ENCODE measurements at places on chromosomes 2 and 18.
A peak's percentile ranks its signal among the peaks of the same experiment; 100 is the strongest.

DNA sequence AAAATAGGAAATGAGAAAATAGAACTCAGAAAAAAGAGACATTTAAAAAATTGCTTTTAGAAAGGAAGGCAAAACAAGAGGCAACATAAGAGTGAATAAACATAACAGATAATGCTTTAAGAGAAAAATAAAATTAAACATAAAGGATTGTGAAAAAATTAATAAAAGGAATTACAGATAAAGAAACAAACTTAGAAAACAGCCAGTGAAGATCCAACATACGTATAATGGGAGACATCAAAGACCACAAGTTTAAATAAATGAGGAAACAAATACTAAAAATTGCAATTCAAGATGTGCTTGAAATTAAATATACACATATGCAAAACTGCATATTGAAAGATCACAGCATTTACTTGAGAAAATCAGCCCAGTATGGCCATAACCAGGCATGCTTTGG, 448.9 kb downstream of the NBAS start:
- no peak for DNase-seq

DNA sequence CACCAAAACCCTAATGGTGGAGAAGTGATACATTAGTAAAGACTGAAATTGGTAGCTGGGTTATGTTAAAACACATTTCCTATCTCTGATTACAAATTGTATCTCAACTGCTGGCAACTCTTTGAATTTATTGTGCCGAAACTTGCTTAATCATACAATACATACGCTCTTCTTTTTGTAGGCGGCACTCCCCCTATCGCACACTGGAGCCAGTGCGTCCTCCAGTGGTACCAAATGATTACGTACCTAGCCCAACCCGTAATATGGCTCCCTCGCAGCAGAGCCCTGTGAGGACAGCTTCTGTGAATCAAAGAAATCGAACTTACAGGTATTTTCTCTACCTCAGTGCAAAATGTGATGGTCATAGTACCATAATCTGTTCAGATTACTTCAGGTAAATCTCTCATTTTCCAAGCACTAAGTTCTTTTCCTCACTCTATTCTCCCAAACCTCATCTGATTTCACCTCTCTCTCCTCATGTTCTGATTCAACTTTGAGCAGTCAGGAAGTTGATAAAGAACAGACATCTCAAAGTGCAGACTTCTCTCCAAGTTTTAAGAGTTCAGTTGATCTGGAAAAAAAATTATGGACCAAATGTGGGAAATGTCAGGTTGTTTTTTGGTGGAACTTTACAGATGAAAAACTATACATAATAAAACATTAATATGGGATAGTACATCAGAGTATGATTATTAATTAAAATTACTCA, 66.5 kb downstream of the ABI2 start:
- no peak for DNase-seq

GRCh38 chr2:62291052-62291451, 95.1 kb downstream of the B3GNT2 start:
- DNase-seq: no peak

GRCh38 chr2:208407667-208408066, 1.1 kb downstream of the PTH2R start:
- DNase-seq: no peak

DNA sequence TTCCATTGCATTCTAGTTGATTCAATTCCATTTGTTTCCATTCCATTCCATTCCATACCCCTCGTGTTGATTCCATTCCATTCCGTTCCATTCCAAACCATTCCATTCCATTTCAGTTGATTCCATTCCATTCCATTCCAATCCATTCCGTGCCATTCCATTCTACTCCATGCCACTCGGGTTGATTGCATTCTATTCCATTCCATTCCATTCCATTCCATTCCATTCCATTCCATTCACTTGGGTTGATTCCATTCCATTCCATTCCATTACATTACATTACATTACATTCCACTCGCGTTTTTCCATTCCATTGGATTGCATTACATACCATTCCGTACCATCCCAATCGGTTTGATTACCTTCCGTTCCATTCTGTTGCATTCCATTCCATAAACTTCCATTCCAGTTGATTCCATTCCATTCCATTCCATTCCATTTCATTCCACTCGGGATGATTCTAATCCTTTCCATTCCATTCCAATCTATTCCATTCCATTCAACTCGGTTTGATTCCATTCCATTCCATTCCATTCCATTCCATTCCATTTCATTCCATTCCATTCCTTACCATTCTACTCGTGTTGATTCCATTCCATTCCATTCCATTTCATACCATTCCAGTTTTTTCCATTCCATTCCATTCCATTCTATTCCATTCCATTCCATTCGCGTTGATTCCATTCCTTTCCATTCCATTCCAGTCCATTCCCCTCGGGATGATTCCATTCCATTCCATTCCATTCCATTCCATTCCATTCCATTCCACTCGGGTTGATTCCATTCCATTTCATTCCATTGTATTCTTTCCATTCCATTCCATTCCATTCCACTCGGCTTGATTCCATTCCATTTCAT, 1140.4 kb downstream of the RPIA start:
- DNase-seq: no peak

DNA sequence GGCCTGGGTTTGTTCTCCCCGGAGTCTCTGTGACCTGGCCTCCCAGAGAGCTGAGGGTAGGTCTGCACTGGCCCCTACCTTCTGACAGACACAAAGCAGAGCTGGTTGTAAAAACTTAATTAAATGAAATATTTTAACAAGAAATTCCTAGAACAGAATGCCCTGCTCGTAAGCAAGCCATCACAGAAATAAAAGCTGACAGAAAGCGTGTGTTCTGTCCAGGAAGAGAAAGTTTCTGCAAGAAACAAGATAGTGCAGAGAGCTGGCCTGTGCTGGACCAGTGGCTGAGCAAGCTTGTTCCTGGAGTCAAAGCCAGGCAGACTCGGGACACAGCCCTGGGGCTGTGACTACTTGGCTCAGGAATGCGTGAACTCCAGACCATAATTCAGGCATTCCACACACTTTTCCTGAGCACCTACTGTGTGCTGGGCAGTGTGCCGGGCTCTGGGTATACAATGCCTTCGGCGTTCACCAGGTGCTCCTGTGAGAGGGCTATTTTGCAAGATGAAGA, 51.6 kb downstream of the APOB start:
- no peak for DNase-seq

- DNase-seq: no peak
Measured at GRCh38 chr2:178279636-178280035, 85.3 kb downstream of the OSBPL6 start.

DNA sequence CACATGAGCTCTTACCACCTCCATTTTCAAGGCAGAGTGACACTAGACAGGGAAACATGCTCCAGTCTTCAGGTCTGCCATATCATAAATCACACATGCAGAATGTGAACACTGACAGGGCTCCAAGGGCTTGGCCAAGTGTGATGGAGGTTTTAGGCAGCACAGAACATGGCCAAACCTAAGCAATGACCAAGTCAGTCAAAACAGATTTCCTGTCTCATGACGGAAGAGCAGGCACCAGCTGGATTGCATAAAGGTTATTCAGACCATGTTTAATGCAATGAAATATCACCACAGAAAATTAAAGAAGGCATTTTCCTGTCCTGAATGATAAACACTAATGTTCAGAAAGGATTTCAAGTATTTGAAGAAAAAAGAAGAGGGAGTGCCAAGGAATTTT, 72.5 kb downstream of the SUMO1 start:
- DNase-seq: no peak

GRCh38 chr18:68874361-68874760, 76.5 kb downstream of the CCDC102B start:
- DNase-seq: no peak

DNA sequence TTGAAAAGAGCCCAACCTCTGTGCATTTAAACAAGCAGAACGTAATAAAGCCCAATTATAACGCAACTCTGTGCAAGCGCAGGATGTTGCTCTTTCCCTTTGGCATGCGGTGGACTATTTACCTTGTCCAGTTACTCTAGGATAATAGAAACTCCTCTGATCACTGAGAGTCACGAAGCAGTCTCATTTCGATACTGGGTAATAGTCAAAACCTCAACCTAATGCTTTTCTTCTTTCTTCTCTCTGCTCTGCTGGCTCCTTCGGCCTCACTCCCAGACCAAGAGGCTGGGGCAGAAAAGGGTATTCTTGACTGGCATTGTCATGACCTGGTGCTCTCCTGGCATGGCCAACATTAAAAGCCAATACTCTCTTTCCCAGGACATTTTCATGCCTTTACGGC, 89.7 kb upstream of the GCFC2 start:
- peak; percentile 65 for DNase-seq

DNA sequence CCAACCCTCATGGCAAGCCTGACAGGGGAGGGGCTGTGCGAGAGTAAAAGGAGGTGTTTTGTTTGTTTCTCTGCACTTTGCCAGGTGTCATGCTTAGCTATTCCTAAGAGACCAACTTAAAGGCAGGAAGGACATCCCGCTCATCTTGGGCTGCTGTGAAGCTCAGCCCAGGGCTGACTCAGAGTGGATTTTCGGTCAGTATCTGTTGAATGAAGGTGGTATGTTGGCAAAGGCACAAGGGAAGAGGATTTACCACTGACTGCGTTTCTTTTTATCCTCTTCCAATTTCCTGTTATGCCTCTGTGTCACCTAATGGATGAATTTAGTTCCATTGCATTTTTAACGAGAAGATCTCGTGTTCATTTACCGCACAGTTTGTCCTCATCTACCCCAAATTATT, 18.9 kb downstream of the TRPM8 start:
- DNase-seq: no peak

All from GM12878 (cell line).